Dorsolateral prefrontal cortex (tissue), 122 donors: ENCODE measurements at places on chromosomes 7 and 10.

- no peak for DNase-seq
Observed at GRCh38 chr7:74069790-74070618, 13.6 kb upstream of the LIMK1 start.

GRCh38 chr7:157291404-157292080, 45.3 kb upstream of the DNAJB6 start:
- no peak for DNase-seq

DNA sequence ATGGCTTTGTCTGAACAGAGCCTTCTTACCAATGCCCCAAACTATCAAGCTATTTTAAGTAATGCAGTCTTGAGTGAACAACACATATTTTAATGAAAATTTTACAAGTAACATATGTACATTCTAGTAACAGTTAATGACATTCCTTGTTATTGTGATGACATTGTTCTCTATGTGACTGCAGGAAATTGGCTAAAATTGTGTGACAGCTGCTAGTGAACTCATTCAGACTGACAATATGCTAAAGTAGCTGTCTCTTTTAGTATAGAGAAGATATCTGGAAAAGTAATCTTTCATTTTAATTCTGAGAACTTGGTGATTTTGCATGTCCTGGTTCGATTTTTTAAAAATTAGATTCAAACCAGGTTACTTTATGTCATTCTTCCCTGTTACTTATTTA, 259.8 kb upstream of the MAGI2 start:
- no peak for DNase-seq

GRCh38 chr7:133258174-133258573, 5.3 kb downstream of the EXOC4 start:
- no peak for DNase-seq

- DNase-seq, result no peak
Observed at GRCh38 chr7:128697302-128697905, 25.3 kb downstream of the GARIN1A start.

DNA sequence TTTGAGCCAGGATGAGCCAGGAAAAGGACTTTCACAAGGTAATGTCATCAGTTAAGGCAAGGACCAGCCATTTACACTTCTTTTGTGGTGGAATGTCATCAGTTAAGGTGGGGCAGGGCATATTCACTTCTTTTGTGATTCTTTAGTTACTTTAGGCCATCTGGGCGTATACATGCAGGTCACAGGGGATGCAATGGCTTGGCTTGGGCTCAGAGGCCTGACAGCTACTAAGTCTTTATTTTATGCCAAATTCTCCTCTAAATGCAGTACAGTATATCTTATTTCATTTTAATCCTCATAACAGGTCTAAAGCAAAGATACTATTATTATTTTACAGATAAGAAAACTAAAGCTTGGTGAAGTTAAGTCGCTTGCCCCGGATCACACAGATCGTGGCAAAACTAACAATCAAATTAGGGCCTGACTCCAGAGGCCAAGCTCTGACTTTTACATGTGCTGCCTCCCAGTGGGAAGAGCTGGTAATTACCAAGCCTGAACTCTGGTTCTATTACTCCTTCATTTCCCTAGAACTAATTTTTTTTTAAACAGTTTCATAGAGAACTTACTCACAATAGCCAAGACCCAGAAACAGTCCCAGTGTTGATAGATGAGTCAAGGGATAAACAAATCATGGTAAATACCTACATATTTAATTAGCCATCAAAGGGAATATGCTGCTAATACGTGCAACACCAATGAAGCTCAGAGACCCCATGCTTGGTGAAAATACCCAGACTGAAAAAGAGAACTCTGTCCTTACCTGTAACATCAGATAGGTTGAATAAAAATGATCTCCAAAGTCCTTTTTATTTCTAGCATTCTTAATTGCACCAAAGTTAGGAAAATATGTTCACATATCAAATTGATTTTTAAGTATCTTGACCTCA, 35.4 kb downstream of the C7orf25 start:
- no peak for DNase-seq

DNA sequence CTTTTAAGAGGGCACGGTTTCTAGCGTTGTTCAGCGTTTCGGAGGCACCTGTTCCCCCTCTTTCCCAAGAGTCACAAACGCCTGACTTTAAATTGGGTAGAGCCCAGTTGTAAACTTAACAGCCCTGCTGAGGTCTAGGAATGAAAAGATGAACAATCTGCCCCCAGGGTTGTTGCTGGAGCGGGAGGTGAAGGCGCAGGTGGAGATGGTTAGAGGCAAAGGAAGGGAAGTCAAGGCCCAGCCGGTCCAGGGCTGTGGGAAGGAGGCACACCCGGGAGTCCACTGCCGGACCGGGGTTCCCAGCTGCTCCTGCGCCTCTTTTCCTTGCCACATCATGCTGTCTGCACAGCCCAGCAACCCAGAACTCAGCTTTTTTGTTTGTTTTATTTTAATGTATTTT, 770 bp downstream of the PRXL2A start:
- no peak for DNase-seq

DNA sequence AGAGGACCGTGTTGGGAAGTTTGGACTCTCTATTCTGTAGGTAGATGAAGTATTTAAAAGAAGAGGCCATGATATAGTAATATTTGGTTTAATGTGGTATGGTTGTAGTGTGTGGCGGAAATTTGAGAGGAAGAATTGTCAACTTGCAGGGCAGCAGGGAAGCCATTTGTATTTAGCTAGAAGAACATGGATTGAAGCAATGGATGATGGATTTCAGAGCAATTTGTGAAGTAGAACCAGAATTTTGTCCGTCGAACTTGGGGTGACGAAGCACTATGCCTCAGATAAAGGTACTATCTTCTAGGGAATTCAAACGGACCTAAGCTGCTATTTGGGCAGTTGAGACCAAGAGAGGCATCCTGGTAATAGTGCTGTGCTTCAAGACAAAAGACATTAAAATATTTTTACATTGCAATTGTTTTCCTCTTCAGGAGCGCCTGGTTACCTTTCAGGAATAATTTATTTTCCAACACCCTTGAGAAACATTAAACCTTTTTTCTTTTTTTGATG, 615 bp upstream of the WBP1L start:
- no peak for DNase-seq

GRCh38 chr7:74598558-74598957, 59.0 kb upstream of the GTF2I start:
- no peak for DNase-seq

GRCh38 chr10:23351926-23352519, 7.4 kb upstream of the C10orf67 start:
- no peak for DNase-seq

GRCh38 chr7:28705350-28705749, 252.8 kb downstream of the TRIL start:
- no peak for DNase-seq

GRCh38 chr7:69739931-69740431, 141.7 kb downstream of the AUTS2 start:
- DNase-seq, result no peak

DNA sequence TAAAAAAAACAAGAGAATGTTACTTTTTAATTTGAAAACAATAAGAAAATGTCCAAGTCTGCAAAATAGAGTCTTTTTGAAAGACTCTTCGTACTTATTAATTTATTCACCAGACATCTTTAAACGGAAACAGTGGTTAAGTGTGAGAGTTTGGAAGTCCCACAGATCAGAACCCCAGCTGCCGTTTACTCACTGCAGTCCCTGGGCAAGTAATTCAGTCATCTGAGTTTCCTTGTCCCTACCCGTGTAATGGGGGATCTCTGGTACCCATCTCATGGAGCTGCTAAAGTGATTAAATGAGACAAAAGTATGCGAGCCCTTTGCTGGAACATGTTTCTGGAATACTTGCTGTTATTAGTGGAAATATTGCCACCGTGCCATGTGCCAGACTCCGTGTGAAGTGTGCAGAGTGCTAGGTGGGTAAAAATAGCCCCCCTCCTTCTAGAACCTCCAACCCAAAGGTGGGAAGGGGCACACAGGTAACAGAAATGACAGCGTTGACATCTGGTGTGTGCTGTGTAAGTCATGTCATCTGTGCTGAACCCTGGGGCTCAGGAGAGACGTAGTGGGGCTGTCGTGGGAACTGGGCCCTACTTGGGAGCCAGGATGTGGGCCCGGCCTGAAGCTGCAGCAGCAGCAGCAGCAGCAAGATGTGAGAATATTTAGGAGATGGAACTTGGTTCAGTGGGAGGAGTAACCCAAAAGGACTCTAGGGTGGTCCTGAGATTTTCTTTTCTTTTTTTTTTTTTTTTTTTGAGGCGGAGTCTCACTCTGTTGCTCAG, 140.5 kb downstream of the CUX1 start:
- no peak for DNase-seq

GRCh38 chr10:129579228-129579627, 112.2 kb downstream of the MGMT start:
- DNase-seq, result no peak

DNA sequence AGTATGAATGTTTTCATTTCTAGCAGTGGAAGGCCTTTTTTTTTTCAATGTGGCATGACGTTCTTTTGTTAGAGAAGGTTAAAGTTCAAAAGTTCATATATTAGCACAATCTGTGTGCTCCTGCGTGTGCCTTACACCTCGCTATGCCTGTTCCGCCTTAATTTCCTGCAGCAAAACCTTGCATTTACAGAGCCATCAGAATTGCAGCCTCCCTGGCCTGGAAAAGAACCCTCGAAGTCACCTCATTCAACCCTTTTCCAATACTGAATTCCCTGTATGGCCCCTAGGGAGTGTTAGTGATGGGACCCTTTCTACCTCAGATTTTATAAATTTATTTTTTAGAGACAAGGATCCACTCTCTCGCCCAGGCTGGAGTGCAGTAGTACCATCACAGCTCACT, 103.5 kb upstream of the ZNF438 start:
- no peak for DNase-seq

DNA sequence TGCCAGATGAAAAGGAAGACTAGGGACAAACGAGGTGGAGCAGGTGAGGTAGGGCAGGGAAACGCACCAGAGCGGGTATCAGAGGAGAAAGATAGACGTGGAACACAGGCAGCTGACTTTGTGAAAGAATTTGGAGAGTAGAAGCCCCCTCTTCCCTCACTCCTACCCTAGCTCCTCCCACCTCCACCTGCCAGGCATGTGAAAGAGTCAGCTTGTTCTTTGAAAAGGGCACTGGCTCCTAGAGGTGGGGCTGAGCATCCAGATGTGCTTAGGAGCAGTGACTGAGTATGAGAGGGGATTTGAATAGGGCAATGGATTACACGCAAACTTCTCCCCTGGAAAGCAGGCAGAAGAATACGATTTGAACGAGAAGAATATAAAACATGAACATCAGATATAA, 174.2 kb upstream of the INHBA start:
- no peak for DNase-seq

DNA sequence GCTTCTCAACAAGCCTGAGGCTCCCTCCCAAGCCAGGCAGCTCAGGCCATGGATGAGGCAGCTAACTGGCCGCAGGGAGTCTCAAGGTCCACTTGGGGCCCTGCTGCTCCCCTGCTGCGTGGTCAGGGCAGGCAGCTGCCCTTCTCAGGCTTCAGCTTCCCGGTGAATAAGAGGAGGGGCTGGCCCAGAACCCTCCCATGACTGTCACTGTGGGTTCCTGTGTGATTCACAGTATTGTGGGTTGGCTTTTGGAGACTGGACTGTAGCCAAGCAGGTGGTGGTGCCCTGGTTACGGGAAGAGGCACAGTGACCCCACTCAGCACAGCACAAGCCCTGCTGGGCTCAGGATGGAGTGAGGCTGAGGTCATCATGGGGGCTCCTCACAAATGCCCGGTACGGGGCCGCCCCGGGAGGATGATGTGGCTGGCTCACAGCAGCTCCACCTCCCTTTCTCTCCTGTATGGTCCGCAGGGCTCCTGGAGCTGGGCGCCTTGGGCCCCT, 189.8 kb downstream of the HECW1 start:
- DNase-seq, result peak; percentile 24

DNA sequence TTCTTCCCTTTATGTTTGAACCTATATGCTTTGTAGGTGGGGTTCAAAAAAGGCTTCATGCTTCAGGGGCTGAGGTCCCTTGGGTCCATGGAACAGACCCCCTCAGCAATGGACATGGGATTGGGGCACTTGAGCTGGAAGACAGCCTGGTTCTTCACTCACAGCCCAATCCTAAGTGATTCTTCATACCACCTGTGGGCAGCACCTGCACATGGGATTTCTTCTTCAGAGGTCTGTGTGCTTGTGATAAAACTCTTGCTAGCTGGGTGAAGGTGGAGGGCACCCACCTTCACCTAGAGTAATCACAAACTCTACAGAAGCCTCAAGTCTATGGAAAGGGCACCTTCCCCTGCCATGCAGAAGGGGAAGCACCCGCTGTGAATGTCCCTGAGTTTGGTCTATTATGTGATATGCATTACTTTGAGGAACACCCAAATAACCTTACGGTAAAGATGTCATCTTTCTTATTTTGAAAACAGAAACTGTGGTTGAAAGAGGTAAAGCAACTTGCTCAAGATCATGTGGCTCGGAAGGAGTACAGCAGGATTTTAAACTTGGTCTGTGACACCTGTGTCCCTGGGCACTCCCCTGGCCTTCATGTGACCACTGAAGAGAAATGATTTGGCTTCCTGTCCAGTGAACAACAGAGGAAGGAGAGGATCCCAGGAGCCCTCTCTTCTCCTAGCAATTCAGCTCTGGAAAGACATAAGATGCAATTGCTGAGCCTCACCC, 469.5 kb upstream of the ZMIZ1 start:
- DNase-seq, result no peak

DNA sequence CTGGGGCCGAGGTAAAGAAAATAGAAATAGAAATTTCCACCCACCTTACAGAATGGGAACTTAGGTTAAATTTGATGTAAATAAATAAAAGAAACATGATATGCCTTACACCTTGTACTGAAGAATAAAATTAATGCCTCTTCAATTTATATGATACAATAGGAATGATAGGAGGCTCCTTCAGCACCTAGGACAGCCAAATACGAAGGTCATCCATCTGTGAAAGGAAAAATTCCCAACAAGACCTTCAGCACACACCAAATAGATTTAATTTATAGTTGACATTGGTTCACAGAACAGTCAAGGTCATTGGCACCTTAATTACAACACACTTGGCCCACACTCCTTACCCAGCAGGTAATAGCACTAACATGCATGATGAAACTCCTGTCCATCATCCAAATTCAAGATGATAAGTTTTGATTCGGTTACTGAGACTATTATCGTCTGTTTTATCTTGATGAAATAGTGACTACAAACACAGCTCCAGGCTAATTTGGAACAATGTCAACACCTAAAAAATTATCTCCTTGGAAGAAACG, 250.9 kb downstream of the SNX13 start:
- no peak for DNase-seq

- DNase-seq, result no peak
Observed at GRCh38 chr7:90690159-90690858, 94.2 kb downstream of the CDK14 start.

- DNase-seq, result no peak
Observed at GRCh38 chr7:54560723-54561122, 18.5 kb downstream of the VSTM2A start.
